DMS 273 treated with DMSO at 0.1 percent for 48 hours (cell line): ENCODE measurements at places on chromosomes 6 and 20.

- no peak for DNase-seq
Observed at GRCh38 chr20:40769677-40770285, 80.7 kb upstream of the MAFB start.

DNA sequence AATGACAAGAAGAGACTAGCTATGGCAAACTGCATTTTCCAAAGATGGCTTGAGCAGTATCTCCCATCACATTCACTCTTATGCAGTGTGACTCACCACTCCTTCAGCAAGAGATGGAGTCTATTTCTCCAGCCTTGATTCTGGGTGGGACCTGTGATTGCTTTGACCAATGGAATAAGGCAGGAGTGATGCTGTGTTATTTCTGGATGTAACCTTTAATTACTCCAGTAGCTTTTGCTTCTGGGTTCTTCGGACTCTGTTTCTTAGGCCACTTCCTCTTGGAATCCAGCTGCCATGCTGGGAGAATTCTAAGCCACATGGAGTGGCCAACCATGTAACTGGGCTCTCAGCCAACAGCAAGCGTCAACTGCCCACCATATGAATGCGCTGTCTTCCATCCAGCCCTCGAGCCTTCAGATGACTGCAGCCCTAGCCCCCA, 50.7 kb downstream of the TGM2 start:
- no peak for DNase-seq

- DNase-seq: no peak
Observed at GRCh38 chr20:11682285-11682684, 235.4 kb upstream of the BTBD3 start.

GRCh38 chr6:166598441-166599138, 12.1 kb upstream of the RAMACL start:
- no peak for DNase-seq

DNA sequence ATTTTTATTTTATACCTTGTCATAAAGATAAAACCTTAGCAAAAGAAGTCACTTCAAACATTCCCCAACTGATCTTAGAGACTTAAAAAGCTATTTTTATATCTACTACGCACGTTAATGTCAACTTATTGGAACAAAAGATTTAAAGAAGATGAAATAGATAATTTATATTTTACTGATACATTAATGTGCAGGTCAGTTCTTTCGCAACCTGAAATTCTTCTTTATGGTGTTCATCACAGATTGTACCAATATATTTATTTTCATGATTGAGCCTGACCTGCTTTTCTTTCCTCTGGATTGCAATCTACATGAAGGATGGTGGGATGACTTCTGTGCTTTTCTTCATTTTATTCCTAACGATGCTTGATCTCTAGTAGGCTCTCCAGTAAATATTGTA, 596.3 kb downstream of the PHF3 start:
- DNase-seq: no peak

DNA sequence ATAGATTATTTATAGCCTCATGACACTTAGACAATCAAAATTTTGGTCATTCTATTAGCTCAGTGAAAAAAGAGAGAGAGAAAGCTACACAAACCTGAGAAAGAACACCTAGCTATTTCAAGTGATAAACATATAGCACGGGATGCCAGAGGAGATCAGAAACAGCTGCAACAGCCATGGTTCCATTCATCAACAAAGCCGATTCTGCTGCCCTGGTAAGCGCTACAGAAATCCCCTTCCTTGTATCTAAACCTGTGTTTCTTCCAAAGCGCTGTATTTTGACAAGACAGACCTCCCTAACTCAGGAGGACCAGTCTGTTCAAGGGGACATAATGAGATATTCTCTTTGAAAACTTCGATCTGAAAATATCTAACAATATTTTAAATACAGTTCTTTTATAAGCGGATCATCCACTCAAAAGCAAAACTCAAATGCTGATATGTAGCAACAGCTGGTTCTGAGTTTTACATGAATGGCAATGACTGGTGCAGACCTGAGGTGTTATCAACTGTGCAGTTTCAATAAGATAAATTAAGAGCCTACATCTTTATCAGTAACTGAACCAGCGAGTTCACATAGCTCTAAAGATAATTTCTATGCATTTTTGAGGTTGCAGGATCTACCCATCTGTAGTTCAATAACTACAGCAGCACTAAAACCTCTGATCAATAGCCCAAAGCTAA, 447.8 kb downstream of the FRK start:
- DNase-seq: no peak

DNA sequence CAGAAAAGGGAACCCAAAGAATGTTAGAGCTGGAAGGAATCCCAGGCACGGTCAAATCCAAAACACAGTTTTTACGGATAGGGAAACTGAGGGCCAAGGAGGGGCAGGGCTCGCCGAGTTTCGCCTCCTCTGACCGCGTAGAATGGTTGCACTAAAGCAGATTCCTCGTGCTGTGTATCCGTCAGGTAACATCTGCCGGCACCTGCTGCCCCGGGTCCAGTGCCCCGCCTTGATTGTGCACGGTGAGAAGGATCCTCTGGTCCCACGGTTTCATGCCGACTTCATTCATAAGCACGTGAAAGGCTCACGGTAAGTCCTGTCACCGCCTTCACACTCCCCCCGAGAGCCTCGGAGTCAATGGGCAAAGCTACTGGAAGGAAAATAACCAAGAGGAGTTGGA, 17.1 kb downstream of the TUBB2A start:
- DNase-seq: no peak

GRCh38 chr6:111761783-111762312, 111.4 kb downstream of the FYN start:
- no peak for DNase-seq
